ENCODE measurements at places on chromosomes 5 and 9. TPM values are rescaled to one million over a fixed set of nuclear protein-coding genes. Genes with fewer than 3 reads are reported as not detected.

DNA sequence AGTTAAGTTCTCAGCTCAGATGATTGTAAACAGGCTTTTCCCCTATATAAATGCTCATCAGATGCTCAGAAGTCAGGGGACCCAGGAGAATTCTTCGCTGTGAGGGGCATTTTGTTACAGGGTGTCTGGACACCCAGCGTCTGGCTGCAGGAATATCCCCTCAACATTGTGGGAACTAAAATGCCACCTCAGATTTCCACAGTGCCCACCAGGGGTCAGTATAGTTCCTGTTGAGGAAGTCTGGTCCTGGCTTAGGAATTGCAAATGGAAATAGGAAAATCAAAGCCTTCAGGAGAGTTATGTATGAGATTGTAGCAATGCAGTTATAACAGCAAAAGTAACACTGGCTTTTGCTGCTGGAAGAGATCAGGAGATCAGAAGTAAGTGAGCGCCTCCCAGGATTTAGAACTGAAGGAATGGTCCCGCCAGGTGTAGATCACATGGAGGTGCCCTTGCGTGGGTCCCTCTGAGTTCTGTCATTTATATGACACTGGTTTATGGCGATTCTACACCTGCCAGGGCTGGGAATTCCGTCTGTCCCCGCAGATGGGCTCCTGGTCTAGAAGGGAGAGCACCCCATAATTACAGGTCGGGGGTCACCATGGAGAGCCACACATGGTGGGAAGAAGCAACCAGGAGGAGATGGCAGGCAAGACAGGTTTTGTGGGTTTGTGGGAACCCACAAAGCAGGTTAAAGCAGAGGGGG, 47.1 kb upstream of the CTSL start:
- DNase-seq, result peak; percentile 71

The MCIDAS gene
- total RNA-seq, result not detected

The C5orf46 gene
- total RNA-seq, result 62.8 TPM

DNA sequence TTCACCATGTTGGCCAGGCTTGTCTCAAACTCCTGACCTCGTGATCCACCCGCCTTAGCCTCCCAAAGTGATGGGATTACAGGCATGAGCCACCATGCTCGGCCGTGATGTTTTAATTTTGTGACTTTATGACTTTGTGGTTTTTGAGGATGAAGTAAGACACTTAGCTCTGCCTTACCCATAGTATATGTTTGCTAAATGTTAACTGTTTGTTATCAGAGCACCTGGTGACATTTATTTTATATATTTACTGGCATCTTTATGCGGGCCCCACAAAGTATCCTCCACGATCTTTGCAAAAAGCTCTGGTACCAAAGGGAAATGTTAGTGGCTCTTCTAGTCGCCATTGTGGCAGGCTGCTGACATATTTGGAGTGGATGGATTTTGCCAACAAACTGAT, 6.7 kb downstream of the SLC23A1 start:
- no peak for DNase-seq

The CCL27 gene
- total RNA-seq, result 9.3 TPM

The CA9 gene
- total RNA-seq, result 3.9 TPM

- DNase-seq, result no peak
These were observed 18.2 kb upstream of the DAB2 start for GRCh38 chr5:39442991-39443390.

DNA sequence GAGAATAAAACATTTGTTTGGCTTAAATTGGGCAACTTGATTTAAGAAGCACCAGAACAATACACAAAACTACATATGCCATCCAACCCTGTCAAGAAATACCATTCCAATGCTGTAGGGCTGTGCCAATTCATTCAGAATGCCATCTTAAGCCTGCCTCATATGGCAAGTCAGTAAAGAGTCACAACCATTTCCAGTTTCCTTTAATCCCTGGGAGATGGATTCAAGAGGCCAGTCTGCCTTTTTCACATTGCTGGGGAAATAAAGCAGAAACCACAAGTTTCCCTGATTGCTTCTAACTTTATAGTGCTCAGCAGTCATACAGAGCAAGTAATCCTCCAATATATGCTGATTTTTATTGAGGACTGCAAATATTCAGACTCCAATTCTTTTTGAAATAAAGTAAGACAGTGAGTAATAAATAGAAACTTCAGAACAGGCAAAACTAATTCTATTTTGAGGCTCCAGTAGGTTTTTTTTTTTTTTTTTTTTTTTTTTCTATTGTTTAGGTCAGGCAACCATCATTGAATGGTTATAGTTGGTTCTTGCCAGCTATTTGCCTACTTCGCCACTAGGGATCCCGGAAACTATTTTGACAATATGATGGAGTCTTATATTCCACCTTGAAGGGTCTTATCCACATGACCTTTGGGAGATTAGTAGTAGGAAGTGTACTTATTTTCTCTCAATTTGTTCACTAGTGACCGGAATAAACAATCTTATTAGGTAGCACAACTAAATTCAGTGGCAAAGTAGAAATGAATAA, 400.9 kb upstream of the MEF2C start:
- DNase-seq, result no peak

GRCh38 chr5:91955610-91956009, 572.5 kb upstream of the ARRDC3 start:
- DNase-seq, result no peak

The SPATA31D4 gene
- total RNA-seq, result not detected

DNA sequence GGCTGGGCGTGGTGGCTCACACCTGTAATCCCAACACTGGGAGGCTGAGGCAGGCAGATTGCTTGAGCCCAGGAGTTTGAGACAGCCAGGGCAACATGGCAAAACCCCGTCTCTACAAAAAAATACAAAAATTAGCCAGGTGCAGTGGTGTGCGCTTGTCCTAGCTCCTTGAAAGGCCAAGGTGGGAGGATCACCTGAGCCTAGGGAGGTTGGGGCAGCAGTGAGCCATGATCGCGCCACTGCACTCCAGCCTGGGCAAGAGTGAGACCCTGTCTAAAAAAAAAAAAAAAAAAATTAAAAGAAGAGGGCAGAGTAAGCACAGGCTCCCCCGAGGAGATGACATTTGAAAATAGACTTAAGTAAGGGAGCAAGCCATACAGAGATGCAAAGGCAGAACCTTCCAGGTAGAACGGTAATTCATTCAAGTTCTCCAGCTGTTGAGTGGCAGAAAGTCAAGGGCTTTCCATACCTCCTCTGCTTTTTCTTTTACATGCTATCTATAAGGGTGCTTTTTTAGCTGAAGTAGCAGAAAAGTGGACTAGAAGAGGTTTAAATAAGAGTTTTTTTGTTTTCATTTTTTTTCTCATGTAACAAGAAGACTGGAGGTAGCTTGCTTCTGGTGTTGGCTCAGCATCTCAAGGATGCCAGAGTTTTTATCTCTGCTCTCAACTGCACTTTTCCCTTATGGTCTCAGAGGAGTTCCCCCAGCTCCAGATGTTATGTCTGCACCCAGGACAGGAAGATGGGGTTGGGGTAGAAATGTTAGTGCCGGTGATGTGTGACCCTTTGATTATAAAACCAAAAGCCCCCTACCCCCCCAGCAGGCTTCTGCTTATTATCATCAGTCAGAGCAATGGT, 40.8 kb downstream of the ERGIC1 start:
- DNase-seq, result no peak

- DNase-seq, result no peak
These were observed 473.3 kb upstream of the ZNF608 start for GRCh38 chr5:125219710-125220109.

The RASGEF1C gene
- not detected for total RNA-seq

DNA sequence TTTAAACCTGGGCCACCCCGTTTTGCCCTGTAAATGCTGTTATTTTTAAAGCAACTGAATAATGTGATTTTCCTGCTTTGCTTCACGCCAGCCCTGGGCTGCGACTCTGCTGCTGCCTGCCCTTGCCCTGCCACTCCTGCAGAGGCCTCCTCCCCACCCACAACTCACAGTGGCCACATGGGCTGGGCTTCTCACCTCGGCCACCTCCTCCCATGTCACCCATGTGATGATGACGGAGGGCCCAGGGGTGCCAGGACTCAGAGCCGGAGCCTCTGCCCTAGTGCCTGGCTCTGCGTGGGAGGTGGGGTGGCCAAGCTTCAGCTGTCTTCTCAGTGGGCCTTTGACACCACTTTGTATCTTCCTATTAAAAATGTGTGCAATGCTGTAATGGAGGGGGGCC, 48.1 kb upstream of the NKD2 start:
- no peak for DNase-seq

DNA sequence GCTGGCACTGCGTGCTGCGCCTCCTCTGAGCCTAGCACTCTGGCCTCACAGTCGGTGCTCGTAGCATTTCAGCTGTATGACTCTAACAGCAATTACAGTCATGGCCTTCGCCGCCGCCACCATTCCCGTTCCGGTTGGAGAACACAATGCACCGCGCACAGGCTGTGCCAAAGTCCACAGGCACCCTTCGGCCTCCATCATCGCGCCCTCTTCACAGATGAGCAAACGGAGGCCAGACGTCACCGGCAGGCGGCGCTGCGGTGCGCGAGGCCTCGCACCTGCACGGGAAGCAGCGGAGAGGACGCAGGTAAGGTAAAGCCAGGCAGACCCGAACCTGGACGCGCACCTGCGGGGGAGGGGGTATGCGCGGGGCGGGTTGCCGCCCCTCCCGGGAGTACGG, 128.9 kb downstream of the BARX1 start:
- no peak for DNase-seq

GRCh38 chr5:137710086-137710485, 25.8 kb downstream of the KLHL3 start:
- DNase-seq, result no peak

DNA sequence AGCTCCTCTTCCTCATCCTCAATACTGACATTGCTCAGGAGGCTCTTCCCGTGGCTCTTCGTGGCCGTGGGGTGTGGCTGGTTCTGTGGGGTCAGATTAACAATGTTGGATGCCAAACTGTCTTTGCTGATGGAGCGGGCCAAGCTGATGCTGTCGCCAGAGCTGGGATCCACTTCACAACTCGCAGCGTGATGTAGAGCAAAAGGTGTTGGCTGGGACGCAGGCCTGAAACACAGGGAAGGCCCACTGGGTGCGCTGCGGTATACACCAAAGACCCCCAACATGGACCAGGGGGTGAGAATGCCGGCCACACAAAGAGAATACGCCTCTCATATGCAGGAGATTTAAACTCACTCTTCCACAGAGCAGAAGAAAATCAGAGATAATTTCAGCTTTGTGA, 84.3 kb downstream of the CAMSAP1 start:
- DNase-seq, result no peak

DNA sequence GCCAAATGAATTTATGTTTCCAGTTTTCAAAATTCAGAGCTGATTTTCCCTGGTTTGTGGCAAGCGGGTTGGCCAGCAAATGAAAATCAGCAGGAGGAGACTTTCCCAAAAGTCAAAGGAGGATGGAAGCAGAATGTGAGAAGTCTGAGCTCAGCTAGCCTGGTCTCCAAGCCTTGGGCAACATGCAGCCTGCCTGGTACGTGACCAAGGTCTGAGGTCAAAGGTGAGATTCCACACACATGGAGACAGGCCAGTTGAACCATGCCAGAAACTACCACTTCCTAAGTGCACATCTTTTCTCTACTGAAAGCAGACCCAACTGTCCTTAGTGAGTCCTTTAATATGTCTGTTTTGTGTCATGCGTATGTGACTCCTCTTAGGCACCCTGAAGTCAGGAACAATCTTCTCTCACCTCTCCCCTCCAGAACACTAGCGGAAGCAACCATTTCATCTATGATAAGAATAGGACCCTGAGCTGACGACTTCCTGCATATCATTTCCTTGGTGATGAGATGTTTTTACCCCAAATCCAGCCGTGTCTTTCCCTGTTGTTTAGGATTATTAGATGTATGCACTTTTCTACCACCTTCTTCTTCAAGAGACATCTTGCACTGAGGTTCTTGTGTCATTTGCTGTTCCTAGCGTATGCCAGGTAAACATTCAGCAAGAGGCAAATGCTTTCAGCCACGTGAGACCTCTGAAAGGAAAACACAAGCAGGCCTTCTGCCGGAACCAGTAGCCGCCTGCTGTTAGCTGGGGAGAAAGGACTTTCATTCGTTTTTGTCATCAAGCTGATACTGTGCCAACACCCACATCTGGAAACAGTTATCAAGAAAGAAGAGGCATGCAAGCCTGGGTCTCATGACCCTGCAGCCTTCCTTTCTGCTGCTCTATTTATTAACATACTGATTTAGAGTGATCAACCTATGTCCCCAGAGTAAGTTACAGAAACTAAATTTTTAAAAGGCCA, 9.7 kb upstream of the TGFBI start:
- DNase-seq, result no peak

DNA sequence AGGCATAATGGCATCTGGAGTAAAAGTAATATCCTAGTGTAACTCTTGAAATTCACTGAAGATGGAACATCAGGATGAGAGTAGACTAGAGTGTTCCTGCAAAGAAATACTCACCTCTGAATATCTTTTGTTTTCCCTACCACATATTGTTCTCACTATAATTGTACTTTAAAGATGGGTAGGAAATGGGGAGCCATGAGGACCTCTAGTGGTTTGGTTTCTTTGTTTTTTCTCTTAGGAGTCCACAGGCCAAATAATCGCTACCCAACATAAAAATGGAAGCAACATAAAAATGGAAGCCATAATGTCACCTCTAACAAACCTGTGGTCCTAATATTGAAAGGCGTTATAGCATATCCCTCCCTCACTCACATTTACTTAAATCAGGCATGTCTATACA, 2375.8 kb downstream of the MAT2B start:
- DNase-seq, result no peak

The GABRA1 gene
- not detected for total RNA-seq

GRCh38 chr9:127509261-127509954, 58.1 kb downstream of the LRSAM1 start:
- no peak for DNase-seq

The INSL6 gene
- not detected for total RNA-seq

DNA sequence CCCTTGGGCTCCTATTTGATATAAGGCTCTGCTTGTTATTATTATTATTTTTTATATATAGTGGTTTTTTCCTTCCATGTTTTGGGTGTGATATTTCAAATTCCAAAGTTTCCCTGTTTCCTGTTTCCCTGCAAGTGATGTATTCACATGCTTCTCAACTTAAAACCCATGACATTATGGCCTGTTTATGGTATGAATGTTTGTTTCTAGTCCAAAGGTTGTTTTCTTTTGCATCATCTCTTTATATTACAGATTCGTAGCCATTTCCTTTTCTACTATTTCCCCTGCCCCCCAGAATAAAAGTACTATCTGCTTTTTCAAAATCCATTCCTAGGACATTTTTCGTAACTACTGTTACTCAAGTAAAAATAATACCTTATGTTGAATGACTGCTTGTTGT, 7.5 kb downstream of the SEMA6A start:
- DNase-seq, result no peak

DNA sequence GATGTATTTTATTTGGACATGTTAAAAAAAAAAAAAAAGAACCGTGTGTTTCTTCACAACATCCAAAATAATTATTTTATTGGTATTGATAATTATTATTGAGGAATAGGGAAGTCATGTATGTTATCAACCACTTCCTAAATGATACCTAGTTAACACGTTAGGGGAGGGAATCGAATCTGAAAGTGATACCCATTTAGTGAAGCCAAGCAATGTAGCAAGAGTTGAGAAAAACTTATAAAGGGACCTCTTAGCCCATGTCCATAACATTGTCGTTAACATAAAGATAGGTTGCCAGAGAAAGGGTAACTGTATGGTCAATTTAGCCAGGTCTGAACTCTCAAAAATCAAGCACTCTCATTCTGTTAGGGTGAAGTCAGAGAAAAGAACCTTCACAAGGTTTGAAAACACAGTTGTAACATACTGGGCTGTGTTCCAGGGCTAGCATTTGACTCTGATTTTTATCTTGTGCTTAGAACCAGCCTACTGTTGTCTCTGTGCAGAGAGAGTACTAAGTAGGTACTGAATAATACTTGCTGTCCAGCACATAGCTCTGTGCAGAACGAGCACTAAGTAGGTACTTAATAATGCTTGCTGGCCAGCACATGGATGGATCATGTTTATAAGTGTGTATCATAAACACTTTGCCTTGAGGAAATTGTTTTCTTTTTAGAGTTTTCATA, 60.4 kb downstream of the GHR start:
- no peak for DNase-seq

All from ascending aorta (tissue), 2 donors.